Large intestine (tissue), 12 donors: ENCODE measurements at places on chromosomes 4 and X. TPM values are rescaled to one million over a fixed set of nuclear protein-coding genes. Genes with fewer than 3 reads are reported as not detected.

DNA sequence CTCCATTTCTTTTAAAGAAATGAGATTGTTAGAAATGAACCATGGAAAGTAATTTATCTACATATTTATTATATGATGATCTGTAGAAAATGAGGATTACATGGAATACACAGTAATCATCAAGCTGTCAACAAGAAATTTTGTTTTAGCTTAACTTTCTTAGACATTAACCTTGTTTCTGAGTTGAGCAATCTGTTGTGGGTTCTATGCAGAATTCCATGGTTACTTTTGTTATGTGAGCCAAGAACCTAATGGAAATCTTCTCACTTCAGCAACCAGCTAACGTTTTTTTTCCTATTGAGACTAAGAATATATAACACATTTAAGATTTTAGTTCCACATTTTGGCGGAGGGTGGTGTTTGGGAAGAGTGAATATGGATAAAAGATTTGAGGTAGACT lies 136.1 kb upstream of the SLC4A4 start:
- no peak for DNase-seq

The INTU gene
- 7.7 TPM for polyA plus RNA-seq

- DNase-seq: no peak
Observed at GRCh38 chrX:30183554-30183953, 31.8 kb upstream of the MAGEB2 start.

The NUDT10 gene
- 4.6 TPM for polyA plus RNA-seq

The CENPVL1 gene
- 0.19 TPM for polyA plus RNA-seq

DNA sequence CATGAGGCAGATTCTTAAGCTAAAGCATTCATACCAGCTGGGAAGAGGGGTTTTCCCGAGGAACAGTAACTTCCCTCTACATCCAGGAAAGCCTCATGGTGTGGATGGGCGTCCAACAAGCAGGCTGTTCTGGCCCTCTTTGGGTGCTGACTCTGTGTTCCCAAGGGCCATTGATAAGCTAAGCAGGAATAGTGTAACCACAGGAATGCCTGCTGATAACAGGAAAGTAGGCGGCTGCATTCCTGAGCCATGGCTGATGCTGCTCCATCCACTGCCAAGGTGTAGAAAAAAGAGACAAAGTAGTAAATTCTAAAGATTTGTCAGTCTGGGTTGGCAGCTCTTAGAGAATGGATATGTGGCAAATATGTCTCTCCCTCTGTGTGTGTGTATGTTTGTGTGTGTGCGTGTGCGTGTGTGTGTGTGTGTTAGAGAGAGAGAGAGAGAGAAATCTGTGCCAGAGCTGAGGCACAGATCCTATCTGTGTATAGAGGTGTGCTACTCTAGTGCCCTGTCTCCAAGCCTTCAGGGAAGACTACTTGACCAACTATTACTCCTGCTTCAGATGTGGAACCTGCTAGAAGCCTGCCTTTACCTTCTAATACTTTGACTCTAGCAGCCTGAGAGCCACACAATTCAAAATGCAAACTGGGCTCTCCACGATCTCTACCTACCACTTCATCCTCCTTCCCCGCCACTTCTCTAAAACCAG lies 353.1 kb upstream of the NR3C2 start:
- DNase-seq: no peak
